Aorta (tissue), 5 donors: ENCODE measurements at places on chromosomes 11 and 22. TPM values are rescaled to one million over a fixed set of nuclear protein-coding genes. Genes with fewer than 3 reads are reported as not detected.

The CRYAB gene
- total RNA-seq, result 2,347 TPM

The MMP8 gene
- total RNA-seq, result 0.42 TPM

The ASPHD2 gene
- 2.6 TPM for total RNA-seq

The LIF gene
- total RNA-seq, result 4.5 TPM

- DNase-seq, result no peak
Measured at GRCh38 chr11:76946223-76946622, 85.5 kb downstream of the ACER3 start.

DNA sequence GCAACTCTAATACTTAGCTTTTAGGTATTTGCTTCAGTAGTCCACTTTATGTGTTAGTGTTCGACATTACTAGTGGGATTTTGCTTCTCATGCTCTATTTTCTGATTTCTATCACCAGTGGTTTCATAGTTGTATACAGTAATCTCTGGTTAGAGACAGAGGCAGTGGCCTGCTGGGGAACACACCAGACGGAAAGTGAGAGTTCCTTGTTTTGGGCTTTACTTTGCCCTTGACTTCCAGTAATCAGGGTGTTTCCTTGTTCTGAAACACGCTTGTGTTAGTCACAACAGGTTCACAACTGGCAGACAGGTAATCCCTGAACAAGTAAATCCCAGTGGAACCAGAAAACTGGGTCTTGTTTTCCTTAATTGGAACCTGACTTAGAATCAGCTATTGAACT lies 56.0 kb downstream of the PACS1 start:
- no peak for DNase-seq

DNA sequence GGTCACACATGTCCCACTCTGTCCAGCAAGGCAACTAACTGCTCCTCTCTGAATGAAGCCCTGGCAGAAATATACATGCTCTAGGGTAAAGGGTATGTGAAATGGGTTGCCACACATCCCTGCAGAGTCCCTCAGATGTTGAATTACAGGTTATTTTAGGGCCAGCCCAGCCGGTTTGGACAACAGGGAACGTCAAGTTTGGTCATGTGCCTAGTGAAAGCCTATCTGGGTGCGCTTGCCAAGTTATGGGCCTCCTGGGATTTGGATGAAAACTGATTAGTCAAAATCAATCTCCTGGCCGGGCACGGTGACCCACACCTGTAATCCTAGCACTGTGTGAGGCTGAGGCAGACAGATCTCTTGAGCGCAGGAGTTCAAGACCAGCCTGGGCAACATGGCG lies 10.4 kb downstream of the AP1B1 start:
- DNase-seq, result no peak
